ENCODE measurements at places on chromosomes 13 and 19.

DNA sequence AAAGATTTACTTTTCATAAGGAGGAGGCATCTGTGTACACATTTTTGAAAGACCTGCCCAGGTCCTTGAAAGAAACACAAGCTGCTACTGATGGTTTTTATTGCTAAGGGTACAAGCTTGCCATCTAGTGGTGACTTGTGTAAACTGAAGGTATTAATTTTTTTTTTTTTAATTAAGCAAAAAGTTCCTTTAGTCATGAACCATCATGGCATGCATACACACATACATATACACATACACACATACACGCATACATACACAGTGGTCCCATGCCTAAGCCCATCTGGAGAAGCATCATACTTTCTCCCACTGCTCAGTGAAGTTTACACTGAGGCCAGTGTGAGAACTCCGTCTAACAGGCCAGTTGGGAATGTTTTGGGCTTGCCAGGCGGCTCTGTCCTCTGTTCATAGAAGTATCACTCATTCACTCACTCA lies 312.5 kb downstream of the DCLK1 start:
- no peak for DNase-seq

GRCh38 chr13:80901111-80901510 lies 560.2 kb upstream of the SPRY2 start:
- no peak for DNase-seq

GRCh38 chr19:10112037-10112761 lies 706 bp downstream of the P2RY11 start:
- DNase-seq, result no peak

DNA sequence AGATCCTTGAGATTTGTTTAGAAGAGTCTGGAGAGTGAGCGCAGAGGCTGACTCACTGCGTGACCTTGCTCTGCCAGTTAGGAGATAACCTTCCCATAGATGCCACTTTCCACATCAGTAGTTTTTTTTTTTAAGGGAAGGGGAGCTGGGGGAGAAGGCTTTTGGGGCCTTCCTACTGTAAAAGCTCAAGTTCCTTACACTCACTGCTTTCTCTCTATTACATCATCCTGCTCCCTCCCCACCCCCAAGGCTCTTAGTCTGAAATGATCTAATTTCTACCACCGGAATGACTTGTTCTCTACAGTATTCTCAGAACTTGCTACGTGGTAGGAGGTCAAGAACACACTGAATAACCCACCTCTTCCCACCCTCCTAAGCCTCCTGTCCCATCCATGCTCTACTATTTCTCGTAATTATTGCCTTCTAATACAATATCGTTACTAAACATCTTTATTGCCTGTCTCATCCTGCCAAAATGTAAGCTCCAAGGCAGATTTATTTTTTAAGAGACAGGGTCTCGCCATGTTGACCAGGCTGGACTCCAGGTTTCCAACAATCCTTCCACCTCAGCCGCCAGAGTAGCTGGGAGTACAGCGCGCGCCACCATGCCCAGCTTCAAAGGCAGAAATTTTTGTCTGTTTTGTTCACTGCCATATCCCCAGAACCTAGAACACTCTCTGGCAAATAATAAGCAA lies 1.2 kb downstream of the LONP1 start:
- DNase-seq, result no peak

DNA sequence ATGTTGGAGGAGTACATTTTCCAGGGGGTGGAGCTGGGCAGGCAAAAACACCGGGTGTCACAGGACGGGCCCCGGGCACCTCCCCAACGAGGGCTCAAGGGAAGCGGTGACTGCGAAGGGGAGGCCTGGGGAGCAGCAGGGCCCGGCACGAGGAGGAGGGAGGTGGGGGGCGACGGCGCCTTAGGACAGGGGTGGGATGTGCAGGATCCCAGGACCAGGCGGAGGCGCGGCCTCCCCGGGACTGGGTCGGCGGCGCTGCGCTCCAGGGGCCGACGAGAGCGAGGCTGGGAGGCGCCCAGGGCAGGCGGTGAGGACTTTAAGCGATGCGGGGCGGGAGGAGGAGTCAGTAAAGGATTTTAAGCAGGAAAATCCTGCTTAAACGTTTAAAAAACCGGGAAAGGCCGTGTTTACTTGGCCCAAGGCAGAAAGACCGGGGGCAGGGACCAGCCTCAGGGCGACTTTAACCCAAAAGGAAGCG lies 427 bp downstream of the ZNF160 start:
- DNase-seq, result peak; percentile 23

- DNase-seq, result no peak
Measured at GRCh38 chr13:35760735-35761281, 284.3 kb upstream of the MAB21L1 start.

DNA sequence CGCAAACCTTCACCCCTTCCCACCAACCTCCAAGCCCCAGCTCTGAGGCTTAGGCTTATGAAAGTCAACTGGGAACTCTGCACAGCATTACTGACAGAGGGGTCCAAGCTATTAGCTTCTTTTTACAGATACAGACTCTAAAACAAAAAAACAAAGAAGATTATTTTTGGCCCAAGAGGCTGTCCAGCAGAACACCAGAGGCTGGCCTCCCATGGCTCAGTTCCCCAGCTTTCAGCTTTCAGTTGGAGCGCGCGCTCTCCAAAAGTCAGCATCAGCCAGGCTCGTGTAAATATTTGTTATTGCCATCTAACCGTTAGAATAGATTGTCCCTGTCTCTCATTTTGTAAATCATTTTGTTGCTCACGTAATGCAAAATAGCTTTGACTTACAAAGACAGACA lies 58.4 kb downstream of the ZIC5 start:
- DNase-seq, result no peak

DNA sequence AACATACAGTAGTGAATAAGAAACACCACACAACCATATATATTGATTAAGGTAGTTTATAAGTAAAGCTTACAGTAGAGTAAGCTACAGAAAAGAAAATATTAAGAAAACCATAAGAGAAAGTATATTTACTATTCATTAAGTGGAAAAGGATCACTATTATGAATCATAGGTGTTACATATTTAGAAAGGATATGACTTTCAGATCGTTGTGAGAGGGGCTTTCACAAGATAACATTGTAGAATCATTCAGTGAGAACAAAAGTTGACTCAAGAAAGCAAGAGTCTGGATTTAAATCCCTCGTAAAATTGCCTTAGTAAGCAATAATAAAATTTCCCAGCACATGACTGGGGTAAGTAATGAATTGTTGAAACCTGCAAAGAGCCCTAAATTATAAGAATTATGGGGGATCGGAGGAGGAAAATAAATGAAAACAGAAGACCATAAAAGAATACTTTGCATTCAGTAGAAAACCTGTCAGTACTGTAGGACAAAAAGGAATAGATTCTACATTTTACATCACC lies 6.0 kb downstream of the UFM1 start:
- no peak for DNase-seq

GRCh38 chr19:55251341-55252081 lies 7.3 kb downstream of the PPP6R1 start:
- DNase-seq, result no peak

- no peak for DNase-seq
Measured at GRCh38 chr19:4472174-4472974, at the start of gene HDGFL2. Gene HDGFL2 (plus strand): TSS chr19:4472297. CDS start chr19:4472351, 54 bp downstream.

Measured in amygdala (tissue), 56 donors.